IPS-NIHi11 (cell line): ENCODE measurements at places on chromosomes 7 and 10.

- DNase-seq = no peak
Measured at GRCh38 chr10:72414642-72415041, 59.9 kb upstream of the DNAJB12 start.

DNA sequence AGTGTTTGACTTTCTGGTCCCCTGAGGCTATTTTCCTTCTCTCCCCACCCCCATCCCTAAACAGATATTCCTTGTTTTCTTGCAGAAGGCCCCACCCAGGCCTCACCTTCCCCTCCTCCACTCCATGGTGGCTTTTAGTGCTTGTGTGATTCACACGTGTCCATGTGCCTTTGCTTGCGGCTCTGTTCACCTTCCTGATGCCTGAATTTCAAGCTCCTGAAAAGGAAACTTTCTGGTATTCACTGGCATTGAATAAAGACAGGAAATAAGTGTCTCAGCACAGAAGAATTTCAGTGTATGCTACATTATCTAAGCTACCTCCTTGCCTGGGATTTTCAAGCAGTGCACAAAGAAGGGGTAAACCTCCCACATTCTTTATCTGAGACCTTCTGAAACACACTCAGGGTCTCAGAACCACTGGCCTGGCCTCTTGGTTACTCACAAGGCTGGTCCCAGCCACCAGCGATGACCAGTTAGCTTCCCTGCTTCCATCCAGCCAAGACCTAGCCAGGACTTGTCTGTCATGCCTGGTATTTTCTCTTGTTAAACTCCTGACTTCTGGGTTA, 17.2 kb upstream of the UBE2H start:
- no peak for DNase-seq

DNA sequence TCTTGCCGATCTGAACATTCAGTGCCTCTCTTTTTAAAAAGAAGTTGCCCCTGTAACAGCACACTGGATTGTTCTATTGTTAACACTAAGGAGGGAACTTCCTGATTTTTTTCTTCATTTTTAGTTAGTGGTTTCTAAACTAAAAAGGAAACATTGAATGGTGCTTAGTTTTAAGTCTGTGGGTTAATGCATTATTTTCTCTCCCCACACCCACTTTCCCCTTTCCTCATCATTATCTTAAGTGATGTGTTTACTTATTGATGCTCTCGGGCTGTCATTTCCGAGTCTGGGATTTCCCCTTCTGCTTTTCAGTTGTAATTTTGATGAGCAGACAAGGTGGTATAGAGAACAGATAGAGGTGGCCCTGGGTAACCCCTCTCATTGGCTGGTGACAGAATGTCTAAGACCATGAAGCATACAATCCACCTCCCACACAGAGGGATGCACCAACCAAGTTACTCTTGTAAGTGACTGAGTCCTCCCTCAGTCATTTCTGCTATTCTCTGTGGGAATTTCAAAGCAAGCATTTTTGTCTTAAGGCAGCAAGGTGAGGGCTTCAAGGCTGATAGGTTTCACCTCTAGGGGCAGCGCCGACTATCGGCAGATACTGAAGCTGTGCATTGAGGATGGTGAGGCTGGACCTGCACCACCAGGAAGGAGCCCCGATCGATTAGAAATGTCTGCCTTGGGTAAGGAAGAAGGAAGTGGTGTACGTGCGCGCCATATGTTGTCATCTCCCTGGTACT, 49.5 kb downstream of the CHN2 start:
- DNase-seq = peak; percentile 35

DNA sequence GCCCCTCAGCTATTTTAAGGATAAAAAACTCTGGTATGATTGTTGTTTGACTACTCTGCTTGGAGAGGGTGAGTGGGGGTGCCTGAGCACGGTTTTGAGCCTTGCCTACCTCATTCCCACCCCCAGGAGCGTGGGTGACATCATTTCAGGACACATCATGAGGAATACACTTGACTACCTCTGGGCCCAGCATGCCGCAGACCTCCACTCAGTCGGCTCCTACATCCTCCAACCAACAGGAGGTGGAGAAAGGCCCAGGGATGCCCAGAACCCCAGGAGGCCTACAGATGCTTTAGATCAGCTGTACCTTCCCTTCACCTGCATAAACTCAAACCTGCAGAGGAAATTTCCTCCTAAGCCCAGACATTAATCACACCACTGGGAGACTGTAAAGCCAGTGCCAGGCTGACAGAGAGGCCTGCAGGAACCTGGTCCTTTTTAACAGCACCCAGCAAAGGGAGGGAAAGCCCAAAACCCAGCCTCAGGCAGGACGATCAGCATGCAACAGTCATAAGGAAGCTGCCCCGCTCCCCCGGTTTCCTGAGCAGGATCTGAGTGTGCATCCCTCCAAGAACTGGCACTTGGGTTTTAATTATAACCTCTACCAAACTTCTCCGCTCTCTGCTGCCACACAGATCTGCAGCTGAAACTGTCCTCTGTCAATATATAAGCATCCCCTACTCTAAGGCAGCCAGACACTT, 61.7 kb upstream of the ZNRF2 start:
- no peak for DNase-seq

GRCh38 chr10:71753091-71753959, 20.0 kb downstream of the VSIR start:
- no peak for DNase-seq

DNA sequence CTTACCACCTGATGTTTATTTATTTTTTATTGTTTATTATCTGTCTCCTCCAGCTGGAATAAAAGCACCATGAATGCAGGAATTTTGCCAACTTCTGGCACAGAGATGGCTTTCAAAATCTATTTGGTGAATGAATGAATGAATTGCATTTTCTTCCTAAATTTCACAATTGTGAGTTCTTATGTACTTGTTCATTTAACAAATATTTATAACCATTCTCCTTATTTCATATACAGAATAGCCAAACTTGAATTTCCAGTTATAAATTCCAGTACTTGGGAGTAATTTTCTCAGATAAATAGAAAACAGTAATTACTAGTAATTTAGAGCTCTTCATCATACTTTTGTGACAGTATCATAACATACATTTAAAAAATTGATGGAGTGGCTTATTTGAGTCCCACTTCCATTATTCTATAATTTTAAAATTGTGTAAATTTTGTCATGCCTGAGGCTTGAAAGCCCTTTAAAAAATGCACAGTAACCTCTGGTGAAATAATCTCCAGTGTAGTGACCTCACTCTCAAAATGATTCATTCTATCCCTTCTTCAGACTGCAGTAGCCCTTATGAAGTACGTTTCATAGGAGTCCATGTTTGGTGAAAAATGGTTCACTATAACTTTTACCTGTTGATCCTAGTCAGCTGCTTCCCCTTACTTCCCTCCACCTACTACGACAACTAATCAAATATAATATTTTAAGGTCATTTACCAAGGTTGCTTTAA, 40.0 kb upstream of the SRI start:
- no peak for DNase-seq

- DNase-seq = no peak
Measured at GRCh38 chr10:61477451-61477850, 24.3 kb upstream of the TMEM26 start.

- no peak for DNase-seq
Measured at GRCh38 chr7:24422441-24423010, 138.5 kb downstream of the NPY start.

GRCh38 chr10:393787-394438, 258.7 kb downstream of the ZMYND11 start:
- no peak for DNase-seq

DNA sequence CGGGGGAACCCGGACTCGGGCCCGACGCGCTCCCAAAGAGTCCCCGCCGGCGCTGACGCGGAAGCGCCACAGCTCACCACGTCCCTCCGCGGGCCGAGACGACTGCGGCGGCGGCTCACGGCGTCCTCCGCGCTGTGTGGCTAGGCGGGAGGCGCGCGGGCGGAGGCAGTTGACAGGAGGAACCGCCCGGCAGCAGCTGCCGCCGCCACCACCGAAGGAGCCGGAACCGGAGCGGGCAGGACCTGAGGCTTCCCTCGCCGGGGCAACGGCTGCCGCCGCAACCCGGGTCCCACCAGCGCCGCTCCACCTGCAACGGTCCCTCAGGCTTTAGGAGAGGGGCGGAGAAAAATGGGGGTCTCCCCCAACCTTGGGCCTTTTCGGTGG, 334 bp downstream of the ZNF800 start:
- DNase-seq = peak; percentile 53

DNA sequence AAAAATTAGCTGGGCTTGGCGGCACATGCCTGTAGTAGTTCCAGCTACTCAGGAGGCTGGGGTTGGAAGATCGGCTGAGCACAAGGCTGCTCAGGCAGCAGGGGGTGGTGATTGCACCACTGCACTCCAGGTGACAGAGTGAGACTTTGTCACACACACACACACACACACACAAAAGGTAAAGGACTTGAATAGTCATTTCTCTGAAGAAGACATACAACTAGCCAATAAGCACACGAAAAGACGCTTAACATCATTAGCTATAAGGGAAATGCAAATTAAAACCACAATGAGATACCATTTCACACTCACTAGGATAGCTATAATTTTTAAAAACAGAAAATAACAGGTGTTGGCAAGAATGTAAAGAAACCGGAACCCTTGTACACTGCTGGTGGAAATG, 48.6 kb downstream of the HIP1 start:
- DNase-seq = no peak

- DNase-seq = no peak
Measured at GRCh38 chr7:87341441-87341840, 4.0 kb upstream of the CROT start.

DNA sequence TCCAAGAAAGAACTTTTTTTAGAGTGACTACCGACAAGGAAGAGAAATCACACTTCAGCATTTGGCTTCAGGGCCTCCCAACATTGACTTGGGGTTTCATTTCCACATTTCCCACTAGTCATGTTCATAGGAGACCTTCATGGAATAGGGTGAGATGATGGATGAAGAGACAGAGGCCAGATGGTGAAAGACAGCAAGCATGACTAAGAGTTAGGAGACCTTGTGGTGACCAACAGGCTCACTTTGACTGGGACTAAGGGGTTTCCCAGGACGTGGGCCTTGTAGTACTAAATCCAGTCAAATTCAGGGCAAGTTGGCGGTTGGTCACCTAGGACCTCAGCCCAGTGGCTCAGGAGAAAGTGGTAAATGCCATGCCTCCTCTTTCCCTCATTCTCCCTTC, 3.0 kb upstream of the GIMAP5 start:
- no peak for DNase-seq

GRCh38 chr7:121032645-121033460, 44.3 kb downstream of the CPED1 start:
- DNase-seq = no peak

DNA sequence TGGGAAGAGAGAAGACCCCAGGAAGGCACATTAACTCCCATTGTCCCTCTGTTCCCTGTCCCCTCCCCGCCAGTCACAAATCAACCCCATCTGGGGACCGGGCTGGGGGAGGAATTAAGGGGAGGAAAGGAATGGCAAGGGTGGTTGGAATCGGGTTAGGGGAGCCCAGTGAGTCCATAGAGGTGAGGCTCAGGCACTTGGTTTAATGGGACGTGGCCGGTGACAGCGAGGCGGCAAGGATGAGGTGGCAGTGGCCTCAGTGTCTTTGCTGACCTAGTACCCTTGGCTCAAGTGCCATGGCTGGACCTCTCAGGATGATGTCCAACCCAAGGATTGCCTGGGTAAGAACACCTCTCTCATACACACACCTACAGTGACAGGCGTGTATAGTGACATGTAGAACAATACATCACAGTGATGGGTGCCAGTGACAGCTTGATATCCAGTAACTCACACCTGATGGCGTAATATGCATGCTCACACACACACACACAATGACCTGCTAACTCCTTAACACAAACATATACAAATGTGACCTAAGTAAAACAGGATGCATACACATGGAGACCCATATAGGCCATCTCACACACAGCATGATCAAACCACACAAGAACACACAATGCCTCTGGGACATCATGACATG, 12.3 kb downstream of the KCNIP2 start:
- DNase-seq = no peak

DNA sequence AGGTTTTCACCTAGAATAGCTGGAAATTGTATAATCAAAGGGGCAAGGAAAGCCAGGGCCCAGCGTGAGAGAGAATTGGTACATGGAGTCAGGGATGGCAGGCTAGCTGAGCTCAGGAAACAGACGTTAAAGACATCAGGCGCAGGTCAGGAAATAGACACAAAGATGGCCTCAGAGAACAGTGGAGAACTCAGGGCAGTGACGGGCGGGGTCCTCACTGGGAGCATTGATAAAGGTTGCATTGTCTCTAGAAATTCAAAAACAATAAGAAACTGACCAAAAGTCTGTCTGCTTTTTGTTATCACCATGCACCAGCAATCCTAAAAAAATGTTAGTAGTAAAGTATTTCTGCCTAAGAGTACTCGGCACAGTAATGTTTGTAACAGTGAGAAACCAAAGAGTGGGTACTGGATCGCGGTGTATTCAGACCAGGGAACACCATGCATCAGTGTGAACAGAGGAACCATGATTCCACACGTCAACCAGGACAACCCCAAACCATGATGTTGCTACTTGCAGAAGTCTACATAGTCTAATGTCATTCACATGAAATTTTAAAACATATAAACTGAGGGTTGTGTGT, 81.9 kb upstream of the AUTS2 start:
- DNase-seq = no peak

DNA sequence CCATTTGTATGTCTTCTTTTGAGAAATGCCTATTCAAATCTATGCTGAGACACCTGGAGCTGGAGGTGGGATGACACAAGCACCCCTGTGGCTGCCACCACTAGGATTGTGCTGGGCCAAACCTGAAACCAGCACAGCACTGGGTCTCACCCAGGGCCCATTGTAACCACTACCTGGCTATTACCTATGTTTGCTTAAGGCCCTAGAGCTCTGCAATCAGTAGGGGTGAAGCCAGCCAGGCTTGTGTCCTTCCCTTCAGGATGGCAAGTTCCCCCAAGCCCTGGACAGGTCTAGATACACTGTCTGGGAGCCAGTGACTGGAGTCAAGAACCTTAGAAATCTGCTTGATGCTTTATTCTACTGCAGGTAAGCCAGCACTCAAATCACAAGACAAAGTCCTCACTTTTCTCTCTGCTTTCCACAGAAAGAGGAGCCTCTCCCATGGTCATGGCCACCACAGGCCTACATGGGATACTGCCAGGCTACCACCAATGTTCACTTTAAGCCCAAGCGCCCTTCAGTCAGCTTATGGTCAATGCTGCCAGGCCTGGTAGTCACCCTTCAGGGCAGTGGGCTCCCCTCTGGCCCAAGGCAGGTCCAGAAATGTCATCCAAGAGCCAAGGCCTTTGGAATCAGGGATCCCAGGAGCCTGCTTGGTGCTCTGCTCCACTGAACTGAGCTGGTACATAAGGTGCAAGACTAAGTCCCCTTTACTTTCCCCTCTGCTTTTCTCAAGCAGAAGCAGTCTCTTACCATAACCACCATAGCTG, 105.3 kb downstream of the BMS1 start:
- DNase-seq = no peak

- peak; percentile 84 for DNase-seq
Measured at GRCh38 chr7:150322833-150323681, at the start of the genes ACTR3C and LRRC61. TSS of gene ACTR3C (minus strand) at chr7:150323545. CDS start at chr7:150295296, 28,249 bp downstream. TSS of gene LRRC61 (plus strand) at chr7:150323355. CDS start at chr7:150336862, 13,507 bp downstream.
